CD4-positive, alpha-beta T cell treated with Interleukin-17A for 4 hours (primary cell): ENCODE measurements at places on chromosomes 7 and 10.

GRCh38 chr7:156554488-156554887, 86.1 kb upstream of the RNF32 start:
- DNase-seq = no peak

GRCh38 chr10:123772645-123773508, 106.7 kb downstream of the GPR26 start:
- no peak for DNase-seq

GRCh38 chr10:48946332-48946731, 6.7 kb upstream of the LRRC18 start:
- no peak for DNase-seq

DNA sequence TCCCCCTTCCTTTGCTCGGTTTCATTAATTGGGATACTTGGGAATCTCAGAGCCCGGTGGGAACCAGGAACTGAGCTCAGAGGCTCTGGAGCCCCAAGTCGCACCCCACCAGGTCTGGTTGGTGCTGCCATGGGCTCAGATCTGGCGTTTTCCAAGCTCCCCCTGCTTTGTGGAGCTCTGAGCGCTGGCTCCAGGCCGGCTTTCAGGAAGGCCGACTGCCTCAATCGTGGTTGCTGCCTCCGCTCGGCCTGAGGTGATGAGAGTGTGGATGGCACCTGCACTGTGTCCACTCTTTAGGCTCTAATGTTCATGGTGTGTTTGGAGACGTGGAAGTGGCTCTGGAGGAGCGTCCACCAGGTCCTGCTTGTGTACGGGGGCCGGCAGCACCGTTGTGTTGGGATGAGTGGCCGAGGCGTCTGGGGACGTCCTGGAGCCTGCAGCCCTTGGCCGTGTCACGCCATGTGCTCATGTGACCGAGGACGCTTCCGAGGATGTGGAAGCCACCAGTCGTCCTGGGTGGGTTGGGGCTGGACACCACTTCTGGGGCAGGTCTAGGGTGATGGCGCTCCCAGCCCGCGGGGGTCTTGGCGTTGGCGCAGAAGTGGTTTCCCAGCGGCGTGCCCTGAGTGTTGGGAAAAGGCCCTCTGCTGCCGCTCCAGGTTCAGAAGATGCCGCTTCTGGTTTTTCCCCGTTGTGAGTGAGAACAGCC, 8.2 kb downstream of the INPP5A start:
- DNase-seq = peak; percentile 2

GRCh38 chr10:78817361-78817760, 251.4 kb upstream of the ZMIZ1 start:
- no peak for DNase-seq

DNA sequence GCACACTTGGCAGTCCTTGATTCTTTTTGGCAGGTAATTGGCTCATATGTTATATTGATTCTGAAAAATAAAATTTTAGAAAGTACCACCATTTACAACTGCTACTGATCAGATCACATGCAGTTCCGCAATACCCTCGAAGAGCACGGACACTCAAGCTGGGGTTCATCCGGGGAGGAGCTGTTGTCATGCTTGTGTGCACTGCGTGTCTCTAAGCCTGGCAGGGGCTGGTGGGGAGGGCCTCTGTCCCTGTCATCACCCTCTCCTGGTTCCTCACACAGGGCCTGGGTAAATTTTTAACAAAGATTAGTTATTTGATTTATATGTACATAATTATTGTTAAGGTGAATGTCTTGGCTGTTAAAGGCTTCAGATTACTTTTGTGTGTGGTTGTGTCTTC, 45.2 kb downstream of the TRRAP start:
- no peak for DNase-seq

DNA sequence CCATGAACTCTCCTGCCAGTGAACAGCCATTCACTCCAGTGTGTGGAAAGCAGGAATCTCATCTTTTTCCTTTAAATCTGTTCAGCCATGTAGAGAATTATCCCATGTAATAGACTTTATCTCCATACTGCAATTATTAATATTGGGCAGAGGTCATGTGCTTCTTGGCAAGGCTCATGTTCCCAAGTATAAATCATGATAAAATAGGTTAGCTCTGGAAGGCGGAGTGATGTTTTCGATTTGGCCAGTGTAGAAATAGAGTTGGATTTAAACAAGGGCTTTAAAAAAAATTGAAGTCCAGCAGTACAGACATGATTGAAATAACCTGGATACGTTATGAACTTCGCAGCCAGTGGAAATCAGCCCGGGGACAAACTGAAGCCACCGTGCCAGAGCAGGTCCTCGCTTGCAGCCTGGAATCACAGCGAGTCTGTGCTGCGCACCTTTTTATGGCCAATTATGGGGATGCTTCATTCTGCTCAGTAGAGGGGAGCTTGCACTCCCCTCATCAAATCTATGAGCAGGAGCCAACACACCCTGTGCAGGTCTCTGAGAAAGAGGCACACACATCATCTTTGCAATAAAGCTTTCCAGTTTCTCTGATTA, 654.0 kb upstream of the MKI67 start:
- no peak for DNase-seq

- no peak for DNase-seq
Measured at GRCh38 chr10:110710621-110711020, 66.5 kb downstream of the RBM20 start.

GRCh38 chr7:37215290-37215923, 233.3 kb downstream of the ELMO1 start:
- no peak for DNase-seq

GRCh38 chr7:95322396-95322795, 1.9 kb downstream of the PON1 start:
- no peak for DNase-seq

DNA sequence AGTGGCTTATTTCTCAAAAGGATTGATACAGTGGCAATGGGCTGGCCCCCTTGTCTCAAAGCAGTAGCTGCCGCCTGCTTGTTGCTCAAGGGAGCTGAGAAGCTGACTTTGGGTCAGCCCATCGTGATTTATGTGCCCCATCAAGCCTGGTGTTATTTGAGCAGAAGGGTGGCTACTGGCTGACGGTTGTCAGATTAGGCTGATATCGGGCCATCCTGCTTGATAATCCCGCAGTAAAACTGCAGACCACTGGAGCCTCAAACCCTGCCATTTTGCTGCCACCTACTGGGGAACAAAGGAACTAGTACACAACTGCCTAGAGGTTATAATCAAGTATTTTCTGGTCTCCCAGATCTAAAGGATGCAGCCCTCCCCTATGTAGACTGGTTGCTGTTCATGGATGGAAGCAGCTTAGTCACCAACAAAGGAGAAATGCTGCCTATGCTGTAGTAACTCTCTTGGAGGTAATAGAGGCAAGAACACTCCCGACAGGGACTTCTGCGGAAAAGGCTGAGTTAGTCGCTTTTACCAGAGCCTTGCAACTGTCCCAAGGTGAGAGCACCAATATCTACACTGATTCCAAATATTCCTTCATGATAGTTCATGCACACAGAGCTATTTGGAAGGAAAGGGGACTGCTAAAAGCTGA, 65.9 kb upstream of the ZNF92 start:
- peak; percentile 42 for DNase-seq

DNA sequence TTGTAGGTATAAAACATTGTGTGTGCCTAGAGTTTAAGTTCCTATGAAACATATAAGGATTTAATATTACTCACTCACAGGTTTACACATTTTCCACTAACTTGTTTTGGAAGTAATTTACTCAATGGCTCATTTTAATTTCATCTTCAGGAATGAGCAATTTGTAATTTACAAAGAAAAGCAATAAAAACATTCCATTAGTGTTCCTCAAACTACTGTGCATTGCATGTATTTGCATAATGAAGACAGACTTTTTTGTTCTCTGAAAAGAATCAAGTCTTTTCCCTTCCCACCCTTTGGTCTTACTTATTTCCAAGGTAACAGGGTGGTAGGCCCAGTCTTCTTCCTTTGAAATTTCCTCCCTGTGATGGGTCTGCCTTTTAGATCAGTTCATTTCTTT, 61.2 kb downstream of the EPDR1 start:
- no peak for DNase-seq

DNA sequence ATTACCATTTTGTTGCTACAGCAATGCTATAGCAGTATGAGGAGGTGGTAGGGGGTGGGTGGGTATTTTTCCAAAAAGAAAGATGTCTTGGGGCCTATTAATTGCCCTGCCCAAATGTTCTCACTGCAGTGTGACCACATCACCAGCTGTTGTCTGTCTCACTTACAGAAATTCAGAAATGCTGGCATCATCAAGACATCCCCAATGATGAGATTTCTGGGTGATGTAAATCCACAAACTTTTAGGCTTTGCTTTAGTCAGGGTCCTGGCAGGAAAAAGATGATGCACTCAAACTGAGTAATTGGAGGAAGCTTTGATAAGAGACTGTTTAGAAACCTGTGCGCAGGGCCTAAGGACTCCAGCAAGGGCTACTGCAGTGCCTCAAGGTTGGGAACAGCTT, 56.2 kb upstream of the OPN4 start:
- no peak for DNase-seq

- DNase-seq = no peak
Measured at GRCh38 chr10:129755158-129755591, 208.9 kb downstream of the EBF3 start.

- no peak for DNase-seq
Measured at GRCh38 chr10:94138391-94138790, 144.7 kb downstream of the PLCE1 start.

DNA sequence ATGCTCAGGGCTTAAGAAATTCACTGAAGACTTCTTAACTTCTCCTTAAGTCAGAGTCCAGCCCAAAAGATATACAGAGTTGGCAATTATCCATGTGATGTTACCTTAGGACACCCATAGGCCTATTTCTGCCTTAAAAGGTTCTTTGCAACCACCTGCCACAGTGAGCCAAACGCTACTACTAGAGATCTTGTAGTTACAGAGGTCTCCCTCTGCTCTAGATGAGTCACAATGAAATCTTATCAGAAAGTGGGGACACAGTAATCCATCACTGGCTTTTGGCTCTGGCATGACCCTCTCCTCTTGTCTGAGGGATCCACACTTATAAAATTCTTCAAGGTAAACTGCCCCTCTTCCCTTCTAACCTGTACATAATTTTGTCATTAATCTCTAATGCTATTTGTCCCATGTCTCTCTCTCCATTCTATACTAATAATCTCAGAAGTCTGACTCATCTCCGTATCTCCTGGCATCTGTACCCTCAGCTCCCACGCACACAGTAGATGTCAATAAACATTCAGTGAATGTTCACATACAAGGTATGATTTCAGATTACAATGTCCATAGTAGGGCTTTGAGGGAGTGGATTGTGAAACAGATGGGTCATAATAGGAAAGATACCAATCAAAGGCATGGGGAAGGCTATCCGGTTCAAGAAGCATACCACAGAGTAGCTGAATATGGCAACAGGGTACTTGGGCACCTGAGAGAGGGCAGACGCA, 112.1 kb downstream of the SGMS1 start:
- DNase-seq = peak; percentile 20

- DNase-seq = no peak
Measured at GRCh38 chr7:1553512-1554210, 2.3 kb downstream of the TMEM184A start.

GRCh38 chr7:155769701-155770100, 42.6 kb downstream of the SHH start:
- no peak for DNase-seq

GRCh38 chr10:22712956-22713852, 1.2 kb downstream of the PIP4K2A start:
- DNase-seq = peak; percentile 61

DNA sequence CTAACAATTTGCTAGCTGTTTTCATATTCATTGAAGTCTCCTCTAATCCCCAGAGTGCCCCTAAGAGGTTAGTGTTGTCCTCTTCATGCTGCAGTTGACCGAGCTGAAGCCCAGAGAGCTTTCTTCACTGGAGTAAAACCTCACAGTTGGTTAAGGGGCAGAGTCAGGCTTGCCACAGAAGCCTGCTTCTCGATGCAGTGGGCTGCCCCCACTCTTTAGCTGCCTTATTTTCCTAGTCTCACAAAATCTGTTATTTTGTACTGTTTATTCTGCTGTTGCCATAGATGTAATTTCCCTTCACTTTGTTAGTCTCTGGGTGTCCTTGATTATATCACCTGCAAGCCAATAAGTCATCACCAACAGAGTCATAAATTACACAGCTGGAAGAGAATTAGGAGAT, 56.3 kb upstream of the ZPBP start:
- DNase-seq = no peak

DNA sequence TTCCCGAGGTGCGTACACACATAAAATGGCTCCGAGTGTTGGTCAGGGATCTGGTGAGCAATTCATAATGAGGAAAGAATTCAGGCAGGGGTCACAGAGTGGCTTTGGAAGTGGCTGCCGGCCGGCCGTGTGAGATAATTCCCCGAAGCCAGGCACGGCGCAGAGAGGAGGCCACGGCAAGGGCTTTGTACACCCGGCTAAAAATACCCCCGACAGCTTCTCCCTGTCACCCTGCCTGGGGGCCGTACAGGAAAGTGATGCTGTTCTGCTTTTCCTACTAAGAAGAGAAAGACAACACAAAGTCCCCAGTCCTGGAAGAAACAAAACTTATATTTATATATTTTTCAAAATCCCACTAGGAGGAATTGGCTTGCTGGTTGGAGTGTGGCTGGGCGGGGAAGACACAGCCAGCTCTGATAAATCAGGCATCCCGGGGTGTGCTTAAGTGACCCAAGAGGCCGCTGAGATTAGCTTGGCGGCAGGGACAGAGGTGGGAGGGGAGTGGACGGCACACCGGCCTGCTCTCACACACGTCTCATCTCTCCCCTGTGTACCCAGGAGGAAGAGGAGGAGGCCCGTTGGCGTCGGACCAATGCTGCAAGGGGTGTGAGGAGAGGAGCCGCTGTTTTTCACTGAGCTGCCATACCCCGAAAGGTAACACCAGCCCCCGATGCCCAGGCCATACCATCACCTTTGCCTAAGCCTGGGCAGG, 70.5 kb downstream of the ZMIZ1 start:
- DNase-seq = no peak

GRCh38 chr7:157739650-157740049, 402.8 kb downstream of the DNAJB6 start:
- DNase-seq = no peak

DNA sequence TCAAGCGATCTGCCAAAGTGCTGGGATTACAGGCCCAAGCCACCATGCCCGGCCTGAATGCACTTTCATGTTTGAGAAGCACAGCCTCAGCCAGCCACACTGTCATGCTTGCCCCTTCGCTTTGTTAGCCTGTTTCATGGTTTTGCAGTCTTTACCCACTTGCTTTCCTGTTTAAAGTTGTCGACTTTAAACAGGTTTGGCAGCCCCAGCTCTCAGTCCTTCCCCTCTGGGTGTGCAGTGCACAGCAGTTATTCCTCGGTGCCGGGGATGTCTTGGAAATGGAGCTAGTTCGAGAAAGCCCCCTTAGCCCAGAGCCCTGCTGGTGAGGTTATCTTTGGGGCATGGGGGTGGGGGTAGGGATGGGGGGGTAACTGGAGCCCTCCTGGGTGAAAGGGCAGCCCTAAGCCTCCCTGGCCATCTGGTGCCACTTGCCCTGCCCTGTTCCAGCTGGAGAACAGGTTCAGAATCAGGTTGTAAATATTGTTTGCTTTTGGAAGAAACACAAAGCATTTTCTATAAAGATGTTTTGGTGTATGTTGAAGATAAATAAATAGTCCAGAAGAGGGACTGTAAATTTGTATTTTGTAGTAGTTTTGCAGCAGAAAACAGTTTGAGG, 14.8 kb downstream of the TSPAN14 start:
- peak; percentile 61 for DNase-seq

- DNase-seq = no peak
Measured at GRCh38 chr7:20696002-20696605, 80.6 kb downstream of the ABCB5 start.
